B cell (primary cell): ENCODE measurements at places on chromosomes 12 and 14. TPM values are rescaled to one million over a fixed set of nuclear protein-coding genes. Genes with fewer than 3 reads are reported as not detected.

DNA sequence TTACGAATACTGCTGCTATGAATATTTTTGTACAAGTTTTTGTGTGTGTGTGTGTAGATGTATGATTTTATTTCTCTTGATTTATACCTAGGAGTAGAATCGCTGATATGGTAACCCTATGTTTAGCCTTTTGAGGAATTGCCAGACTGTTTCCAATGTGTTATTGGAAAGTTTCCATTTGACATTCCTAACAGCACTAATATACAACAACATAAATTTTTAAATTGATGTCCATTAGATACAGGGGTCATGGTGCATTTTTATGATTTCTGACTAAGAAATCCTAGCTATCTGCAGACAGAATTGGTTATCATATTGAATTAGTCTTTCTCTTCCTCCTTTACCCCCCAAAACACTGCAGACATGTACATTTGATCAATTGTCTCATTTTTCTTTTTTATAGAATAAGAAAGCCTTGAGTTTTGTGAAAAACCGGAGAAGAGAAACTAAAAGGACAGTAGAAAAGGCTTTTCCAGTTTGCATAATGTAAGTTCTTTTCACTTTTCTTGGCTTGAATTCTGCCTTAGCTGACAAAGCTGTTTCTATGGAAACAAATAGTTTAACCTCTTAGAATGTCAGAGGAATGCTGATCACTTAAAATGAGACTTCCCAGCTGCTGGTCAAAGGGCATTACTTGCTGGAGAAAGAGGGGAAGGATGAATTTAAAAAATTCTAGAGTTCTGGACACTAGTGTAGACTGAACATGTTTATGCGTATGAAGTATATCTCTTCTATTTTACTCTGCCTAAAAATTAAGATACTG lies 28.2 kb downstream of the PALS1 start:
- DNase-seq, result no peak

Gene MIA2
- total RNA-seq, result 26.1 and 27.1 TPM in 2 replicates

Gene SMCO3
- not detected in 2 replicates for total RNA-seq

DNA sequence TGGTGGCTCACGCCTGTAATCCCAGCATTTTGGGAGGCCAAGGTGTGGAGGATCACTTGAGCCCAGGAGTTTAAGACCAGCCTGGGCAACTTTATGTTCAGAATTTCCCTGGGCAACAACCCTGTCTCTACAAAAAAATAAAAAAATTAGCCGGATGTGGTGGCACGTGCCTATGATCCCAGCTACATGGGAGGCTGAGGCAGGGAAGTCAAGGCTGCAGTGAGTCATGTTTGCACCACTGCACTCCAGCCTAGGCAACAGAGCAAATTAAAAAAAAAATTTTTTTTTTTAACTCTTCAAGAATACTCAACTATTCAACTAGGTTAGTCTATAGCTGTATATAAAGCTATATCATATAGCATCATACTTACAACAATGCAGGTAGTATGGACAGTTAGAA lies 113.0 kb downstream of the RALGAPA1 start:
- DNase-seq, result no peak

Gene KRT2
- total RNA-seq, result not detected in 2 replicates

GRCh38 chr14:106417224-106418049 lies 891.1 kb downstream of the TMEM121 start:
- peak; percentile 89 for DNase-seq

DNA sequence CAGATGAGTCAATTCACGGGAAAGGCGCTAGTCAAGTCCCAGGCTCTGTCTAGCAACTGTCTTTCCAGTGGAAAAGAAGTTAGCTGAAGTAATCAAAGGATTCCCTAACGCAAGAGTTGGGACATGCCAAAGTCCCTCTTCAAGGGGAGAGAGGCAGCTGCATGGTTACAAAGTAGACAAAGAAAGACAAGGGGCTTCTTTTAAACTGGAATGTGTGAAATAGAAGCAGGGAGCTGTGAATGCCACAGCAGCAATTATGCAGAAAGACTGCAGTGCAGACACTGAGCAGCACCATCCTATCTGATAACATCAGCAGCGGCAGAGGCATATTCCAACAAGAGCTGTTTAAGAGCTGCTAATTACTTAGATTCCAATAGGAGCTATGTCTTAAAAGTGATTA lies 12.5 kb upstream of the CIPC start:
- DNase-seq, result no peak

Gene TAS2R30
- 9.5 and 11.2 TPM in 2 replicates for total RNA-seq

DNA sequence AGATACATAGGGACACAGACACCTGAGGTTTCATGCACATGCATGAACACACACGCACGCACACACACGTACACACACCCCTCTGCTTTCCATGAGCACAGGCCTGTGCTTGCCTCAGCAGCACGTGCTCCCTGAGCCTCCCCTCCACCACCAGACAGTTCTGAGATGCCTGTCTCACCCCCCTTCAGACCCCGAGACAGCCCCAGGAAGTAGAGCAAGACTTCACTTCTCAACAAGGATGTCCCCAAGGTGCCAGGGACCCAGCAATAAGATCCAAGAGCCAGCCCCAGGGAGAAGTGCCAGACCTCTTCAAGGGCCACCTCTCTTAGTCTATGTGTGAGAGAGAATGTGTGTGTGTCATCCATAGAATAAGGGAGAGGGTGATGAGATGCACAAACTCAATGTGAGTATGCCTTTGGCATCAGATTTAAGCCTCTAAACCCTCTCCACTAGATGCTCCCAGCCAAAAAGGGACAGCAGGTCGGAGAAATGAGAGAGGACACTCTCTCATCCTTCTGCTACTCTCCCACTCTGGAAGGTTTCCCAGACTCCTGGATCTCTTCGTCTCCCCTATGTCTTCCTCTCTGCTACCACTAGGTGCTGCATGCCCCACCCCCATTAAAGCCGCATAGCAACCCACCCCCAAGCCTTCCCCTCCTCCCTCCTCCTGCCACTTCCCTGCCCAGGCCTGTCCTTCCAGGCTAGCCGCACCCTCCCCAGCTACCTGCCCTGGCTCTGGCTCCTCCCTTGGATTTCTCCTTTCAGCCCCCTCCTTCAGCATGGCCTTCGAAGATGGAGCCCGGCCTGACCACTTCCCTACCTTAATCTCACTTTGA lies 7.7 kb downstream of the RARG start:
- DNase-seq, result no peak

DNA sequence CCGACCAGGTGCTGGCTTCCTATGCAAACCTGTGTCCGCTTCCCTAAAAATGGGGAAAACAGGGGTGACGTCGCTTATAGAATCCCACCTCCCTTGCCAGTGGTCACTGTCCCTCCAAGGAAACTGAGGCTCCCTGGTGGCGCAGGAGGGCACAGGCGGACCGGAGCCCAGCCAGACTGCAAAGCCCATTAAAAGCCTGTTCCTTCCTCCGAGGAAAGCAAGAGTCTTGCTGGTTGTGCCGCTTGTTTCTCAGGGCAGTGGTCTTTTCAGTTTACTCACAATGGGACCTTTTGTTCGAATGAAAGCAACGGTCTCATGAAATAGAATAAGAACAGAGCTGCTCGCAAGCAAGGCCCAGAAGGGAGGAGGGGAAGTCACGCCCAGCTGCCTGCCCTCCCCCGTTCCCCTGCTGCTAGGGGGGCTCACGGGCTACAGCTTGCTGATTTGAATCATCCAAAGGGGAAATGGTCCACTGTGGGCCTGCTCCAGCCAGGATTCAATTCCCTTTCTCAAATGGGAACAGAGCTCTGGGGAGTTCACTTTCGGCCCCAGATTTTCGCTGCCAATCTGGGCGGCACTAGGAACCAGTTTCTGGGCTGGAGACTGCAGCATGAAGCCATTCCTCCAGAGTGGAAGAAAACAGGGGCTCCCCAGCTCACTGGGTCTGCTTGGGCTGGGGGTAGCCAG lies 4.6 kb upstream of the SELPLG start:
- peak; percentile 46 for DNase-seq

DNA sequence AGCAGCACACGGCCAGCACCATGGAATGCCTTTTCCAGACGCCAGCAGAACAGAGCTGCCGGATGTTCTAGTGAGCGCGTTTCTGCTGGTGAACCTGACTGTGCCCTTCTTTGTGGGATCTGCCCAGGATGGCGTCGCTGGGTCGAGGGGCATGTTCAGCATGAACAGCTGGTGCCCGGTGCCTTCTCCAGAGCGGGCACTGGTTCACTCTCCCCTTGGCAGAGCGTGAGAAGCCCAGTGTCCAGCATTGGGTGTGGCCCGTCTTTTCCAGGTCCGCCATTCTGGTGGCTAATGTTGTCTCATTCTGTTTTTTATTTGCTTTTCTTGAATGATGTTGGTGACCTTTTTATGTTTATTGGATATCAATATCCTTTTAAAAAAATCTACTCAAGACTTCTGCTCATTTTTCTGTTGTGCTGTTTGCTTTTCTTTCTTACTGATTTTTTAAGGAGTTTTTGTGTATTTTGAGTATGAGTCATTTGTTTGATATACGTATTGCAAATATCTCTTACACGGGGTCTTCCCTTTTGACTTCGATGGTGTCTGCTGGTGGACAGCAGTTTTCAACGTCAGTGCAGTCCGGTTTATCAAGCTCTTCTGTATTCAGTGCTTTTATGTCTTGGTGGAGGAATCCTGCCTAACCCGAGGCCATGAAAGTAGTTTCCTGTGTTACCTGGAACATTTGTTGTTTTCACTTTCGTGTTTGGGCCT lies 74.3 kb downstream of the ADGRD1 start:
- no peak for DNase-seq

GRCh38 chr12:71954083-71954778 lies 15.6 kb downstream of the TPH2 start:
- DNase-seq, result no peak

Gene FAM90A1
- 0.17 and 0.34 TPM in 2 replicates for total RNA-seq

GRCh38 chr12:26340649-26341048 lies 145.3 kb downstream of the SSPN start:
- peak; percentile 31 for DNase-seq

- DNase-seq, result no peak
These were observed 14.2 kb upstream of the IFT81 start for GRCh38 chr12:110109837-110110535.

Gene HELB
- 10.0 and 11.8 TPM in 2 replicates for total RNA-seq

DNA sequence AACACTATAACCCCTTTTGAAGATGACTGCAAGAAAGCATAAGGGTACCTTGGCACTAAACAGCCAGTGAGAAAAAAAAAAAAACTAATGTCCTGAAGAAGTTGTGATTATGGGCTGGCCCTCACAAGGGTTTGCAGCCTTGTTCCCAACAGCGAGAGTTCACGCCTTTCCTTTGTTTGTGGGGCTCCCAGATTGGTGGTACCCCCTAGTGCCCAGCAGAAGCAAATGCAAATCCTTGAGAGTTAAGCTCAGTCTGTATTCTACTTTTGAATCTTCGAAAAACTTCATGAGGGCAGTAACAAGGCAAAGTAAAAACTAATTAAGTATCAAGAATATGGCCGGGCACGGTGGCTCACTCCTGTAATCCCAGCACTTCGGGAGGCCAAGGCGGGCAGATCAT lies 238.9 kb upstream of the LMO3 start:
- no peak for DNase-seq

DNA sequence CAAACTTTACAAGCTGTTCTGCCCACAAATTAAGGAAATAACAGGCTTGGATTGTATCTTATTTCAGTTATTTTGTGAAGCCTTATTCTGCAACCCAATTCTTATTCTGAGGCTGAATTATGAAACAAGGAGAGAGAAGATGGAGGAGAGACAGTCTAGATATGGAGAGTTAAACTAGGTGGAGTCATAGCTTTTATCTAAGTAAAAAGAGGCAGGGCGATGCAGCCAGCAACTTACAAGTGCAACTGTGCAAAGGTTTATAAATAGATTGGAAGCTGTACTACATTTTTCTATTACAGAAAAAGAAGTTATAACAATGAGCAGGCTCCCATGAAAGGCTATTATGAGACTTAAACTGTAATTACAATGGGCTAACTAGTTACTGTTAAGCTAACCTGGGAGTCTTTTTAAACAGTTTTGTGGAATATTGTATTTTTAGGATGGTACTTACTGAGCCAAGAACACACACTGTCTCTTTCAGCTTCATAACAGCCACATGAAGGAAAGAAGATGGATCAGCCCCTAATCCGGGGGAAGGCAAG lies 22.4 kb downstream of the NID2 start:
- DNase-seq, result no peak

DNA sequence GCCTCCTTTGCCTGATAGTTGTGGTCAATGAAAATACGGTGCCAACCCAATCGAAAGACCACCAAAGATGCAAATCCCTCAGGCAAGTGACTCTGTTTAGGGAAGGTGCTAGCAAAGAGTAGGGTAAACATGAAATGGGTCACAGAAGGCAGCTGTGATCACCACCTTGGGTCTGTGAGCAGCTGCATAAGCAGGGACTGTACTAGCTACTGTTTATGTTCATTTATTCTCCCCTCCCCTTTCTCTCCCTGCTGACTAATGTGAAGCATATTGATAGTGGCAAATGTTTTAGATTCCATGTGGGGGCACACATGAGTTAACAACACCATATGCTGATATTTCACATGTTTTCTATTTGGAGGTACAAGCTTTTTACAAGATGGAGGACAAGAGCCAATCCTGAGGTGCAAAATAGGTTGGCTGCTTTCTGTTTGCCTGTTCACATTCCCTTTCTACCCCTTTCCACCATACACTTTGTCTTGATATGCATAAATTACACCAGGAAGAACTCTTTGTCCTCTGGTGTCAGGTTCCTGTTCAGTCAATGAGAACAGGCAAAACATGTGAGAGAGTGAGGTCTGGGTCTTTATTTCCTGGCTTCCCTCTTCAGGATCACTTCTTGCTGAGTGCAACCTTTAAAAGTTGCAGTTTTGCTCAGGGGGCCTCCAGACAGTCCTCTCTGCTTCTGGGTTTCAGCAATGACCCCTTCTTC lies 71.1 kb downstream of the AVPR1A start:
- no peak for DNase-seq

Gene SOX5
- total RNA-seq, result 17.2 and 24.8 TPM in 2 replicates

DNA sequence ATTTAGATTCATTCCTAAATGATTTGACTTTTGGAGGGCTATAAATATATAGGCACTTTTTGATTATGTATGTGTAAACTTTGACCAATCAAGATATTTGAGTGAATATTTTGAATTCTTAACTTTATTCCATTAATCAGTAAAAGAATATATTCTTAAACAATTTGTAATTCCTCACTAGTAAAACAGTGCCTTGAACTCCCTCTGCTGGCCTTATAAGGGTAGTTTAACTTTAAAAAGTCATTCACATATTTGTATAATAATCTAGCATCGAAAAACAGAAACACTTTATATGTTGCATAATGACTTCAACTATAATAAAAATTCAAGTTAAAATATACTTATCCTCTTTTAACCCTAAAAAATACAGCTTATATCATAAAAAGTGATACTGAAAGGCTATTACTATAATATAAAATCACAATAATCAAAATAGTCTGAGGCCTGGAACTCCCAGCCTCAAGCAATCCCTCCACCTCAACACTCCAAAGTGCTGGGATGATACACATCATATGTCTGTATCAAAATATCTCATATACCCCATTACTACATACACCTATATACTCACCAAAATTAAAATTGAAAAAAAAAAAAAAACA lies 31.2 kb downstream of the CCDC59 start:
- DNase-seq, result no peak

- DNase-seq, result no peak
These were observed 69.6 kb upstream of the DDX11 start for GRCh38 chr12:31003861-31004640.
